C1 segment of cervical spinal cord (tissue), 14 donors: ENCODE measurements at places on chromosomes 7 and 10.
A peak's percentile ranks its signal among the peaks of the same experiment; 100 is the strongest.

DNA sequence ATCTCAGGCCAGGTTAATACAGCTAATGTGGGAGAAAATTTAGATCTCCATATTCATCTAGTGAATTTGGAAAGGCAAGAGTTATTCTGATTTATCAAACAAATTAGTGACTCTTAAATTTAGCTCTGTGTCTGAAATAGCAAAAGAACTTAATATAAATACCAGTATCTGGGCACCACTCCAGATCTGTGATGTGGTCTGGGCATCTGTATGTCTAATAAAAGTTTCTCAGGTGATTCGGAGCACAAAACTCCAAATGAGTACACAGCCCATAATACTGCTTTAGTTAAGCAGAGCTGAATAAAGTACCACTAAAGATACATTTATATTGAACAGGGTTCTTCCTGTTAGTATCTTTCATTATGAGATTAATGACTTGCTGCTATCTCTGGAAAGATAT is 261.4 kb downstream of the BAMBI start:
- DNase-seq, result no peak

- no peak for DNase-seq
These were observed 62.5 kb downstream of the MCU start for GRCh38 chr10:72754275-72755032.

GRCh38 chr10:104300736-104301292 is 31.8 kb downstream of the GSTO2 start:
- no peak for DNase-seq

GRCh38 chr10:44902941-44903545 is 8.1 kb upstream of the TMEM72 start:
- no peak for DNase-seq

GRCh38 chr10:19932806-19933371 is 116.7 kb downstream of the PLXDC2 start:
- DNase-seq, result no peak

DNA sequence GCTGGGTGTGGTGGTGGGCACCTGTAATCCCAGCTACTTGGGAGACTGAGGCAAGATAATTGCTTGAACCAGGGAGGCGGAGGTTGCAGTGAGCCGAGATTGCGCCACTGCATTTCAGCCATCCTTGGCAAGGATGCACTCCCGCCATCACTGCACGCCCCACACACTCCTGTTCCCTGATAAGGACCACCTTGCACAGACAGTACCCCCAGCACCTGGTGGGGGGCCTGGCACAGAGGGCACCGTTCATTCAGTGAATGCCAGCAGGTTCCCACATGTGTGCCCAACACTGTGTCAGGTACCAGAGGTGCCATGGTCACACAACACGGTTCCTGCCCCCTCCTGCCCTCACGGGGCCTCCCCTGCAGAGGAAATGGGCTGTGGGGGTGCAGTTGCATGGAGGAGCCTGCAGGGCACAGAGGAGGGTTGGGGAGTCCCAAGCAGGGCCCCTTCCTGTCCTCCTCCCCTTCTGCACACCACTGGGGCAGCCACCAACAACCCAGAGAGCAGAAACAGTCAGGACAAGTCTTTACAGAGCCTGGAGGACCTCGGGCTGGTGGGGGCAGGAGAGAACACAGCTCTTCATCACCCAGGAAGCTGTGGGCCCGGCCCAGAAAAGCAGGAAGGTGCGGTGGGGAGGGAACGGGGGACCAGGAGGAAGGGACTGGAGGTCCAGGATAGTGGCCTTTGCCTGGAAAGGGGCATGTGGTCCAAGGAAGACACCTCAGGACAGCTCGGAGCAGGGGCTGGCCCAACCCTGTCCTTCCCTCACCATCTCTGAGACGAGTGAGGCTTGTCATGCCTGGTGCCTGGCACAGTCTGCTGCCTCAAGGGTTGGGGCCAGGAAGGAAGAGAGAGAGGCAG is 7.1 kb downstream of the CRYGN start:
- no peak for DNase-seq

DNA sequence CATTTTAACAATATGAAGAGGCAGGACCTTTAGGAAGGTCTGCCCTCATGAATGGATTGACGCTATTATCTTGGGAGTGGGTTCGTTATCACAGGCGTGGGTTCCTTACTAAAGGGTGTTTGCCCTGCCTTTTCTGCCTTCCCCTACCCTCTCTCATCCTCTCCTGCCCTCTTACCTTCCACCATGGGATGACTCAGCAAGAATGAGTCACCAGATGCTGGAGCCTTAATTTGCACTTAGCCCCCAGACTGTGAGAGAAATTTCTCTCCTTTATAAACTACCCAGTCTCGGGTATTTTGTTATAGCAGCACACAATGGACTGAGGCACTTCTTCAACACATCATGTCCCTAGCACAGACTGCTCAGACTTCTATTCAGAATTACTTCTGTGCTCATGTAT is 31.4 kb upstream of the ZNF32 start:
- DNase-seq, result no peak

DNA sequence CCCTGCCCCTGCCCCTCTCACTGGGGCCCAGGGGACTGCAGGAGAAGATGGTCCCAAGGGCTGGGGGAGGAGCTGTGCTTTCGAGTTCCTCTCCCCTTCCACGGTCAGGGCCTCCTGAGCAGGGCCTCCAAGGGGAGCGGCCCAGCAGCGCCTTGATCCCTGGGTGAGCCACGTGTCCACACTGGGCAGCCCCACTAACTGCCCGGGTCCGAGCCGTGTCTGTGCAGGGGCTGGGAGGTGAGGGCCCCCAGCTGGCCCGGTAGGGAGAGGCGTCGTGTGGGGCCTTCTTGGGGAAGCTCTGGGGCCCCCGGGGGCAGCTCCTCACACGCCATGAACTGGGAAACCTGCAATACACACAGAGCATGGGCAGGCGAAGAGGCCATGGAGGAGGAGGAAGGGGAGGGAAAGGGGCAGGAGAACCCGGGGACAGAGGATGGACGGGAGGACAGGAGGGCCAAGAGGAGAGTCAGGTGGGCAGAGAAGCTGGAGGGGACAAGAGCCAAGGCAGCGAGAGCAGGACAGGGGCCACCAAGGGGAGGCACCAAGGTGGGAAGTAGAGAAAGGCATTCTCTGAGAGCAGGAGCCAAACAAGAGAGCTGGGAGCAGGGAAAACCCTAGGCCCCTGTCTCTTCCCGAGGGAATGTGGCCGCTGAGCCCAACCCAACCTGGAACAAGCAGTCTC is 32.8 kb downstream of the KCNH2 start:
- no peak for DNase-seq

- DNase-seq, result no peak
These were observed 68.7 kb upstream of the OGDHL start for GRCh38 chr10:49830846-49831245.

GRCh38 chr7:140176811-140177702 is at the start of gene KDM7A:
KDM7A (minus strand) TSS chr7:140176983; CDS start chr7:140176937, 46 bp downstream.
- peak; percentile 89 for DNase-seq

- DNase-seq, result no peak
These were observed 89.8 kb upstream of the CCDC71L start for GRCh38 chr7:106750773-106751172.

DNA sequence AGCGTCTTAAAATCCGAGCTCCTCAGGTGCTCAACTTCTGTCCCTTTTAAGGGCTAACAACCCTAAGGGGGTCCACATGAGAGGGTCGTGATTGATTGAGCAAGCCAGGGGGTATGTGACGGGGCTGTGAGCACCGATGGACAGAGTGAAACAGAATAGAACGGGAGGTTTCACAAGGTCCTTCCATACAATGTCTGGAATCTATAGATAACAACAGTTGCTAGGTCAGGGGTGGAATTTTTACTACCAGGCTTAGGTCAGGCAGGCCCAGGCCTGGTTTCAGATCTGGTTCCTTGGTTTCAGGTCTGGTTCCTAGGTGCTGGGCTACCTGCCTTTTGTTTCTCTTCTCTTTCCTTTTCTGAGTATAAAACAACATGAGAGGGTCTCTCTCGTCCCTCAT is 80.9 kb downstream of the PTN start:
- DNase-seq, result no peak

DNA sequence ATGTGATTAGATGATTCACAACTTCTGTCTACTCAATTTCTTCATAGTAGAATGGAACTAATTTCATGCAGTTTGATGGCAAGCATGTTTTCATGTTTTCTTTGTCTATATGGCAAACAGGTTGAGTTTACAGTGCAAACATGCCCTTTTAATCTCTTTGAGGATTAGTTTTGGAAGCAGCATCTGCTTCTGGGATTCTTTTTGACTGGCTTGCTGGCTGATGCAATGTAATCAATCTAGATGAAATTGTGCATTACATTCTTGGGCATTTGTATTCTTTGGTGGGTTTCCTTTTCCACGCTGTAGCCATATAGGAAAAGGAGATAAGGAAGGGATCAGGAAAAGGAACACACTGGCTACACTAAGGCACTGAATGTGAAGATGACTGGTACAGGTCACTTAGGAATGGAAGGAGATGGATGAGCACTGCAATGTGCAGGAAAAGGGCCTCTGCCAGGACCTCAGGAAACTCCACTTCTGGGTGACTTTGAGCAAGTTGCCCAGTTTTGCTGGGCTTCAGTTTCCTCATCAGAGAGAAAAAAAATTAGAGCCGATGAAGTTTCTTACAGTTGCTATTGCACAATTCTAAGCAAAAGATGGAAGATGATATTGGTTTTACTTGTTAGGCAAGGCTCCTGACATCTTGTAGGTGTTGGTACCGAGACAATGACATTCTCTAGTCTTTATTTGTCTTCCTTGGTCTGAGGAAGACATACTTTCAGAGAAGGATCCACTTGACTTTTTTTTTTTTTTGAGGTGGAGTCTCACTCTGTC is 269.1 kb downstream of the SUGCT start:
- no peak for DNase-seq

DNA sequence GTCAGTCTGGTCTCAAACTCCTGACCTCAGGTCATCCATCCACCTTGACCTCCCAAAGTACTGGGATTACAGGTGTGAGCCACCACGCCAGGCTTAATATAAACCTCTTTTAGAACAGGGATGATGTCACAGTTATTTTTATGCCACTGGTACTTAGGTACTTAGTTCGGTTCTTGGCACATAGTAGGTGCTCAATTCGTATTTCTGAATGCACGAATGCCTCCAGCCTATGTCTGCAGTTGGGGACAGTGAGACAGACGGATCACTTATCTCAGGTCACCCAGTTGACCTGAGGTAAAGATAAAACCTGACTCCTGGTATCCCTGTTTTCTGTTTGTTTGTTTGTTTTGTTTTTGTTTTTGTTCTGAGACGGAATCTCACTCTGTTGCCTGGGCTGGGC is 6.1 kb upstream of the NAT16 start:
- DNase-seq, result no peak
